ENCODE measurements at places on chromosomes 2 and 18.

GRCh38 chr2:142188562-142188961 lies 57.7 kb upstream of the LRP1B start:
- no peak for DNase-seq

DNA sequence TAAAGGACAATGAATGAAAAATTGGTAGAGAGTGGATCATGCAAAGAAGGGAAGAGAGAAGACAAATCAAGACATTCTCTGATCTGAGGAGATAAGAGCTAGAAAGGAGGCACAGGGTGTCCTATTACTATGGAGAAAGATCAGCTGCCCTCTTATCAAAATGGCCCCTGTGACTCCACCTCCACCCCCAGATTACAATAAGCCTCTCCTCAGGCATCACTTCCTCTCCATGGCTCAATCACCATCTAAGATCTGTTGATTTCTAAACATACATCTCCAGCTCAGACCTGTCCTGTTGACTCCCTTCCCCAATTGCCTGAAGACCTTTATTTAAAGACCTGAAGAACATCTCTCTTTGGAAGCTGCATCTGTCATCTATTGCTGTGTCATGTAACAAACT lies 43.2 kb downstream of the SP100 start:
- no peak for DNase-seq

GRCh38 chr2:127624756-127625571 lies 21.0 kb upstream of the GPR17 start:
- no peak for DNase-seq

DNA sequence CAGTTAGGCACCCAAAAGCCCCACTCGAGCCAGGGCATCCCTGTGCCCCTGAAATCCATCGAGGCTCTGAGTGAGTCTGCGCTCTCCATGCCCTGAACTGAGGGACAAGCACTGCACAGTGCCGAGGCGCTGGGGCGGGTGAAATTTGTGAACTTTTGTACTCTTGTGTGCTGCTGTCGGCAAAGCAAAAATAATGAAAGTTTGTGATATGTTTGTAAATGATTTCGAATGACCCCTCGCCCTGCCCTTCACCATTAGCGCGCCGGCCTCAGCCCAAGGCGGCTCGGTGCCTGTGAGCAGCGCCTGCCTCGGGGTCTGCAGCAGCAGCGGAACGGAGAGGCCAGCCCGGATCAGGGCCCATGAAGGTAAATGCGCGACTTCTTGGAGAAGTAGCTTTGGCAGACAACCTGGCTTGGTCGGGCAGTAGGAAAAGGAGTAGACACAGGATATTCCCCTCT lies 1.8 kb upstream of the HOXD4 start:
- no peak for DNase-seq

DNA sequence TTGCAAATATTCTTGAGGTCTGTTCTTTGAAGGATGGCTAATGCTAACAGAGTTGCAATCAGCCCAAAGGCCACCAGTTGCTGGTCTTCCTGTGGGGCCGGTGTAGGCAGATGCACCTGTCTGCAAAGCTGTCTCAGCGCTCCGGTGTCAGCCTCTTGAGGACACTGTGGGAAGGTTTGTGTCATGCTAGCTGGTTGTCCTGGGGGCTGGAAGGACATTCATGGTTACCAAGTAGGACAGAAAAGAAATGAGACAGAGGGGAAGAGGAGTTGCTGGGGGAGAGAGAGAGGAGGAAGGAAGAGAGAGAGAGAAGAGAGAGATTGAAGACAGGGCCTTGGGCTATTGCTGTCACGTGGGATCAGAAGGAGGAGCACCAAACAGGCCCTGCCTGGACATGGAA lies 639.6 kb upstream of the HS6ST1 start:
- no peak for DNase-seq

GRCh38 chr18:22856870-22857269 lies 76.3 kb upstream of the RBBP8 start:
- DNase-seq = no peak

GRCh38 chr2:230326453-230327417 lies at the start of gene SP140L:
Gene SP140L, plus strand, starts transcription at chr2:230327193. Its CDS starts 77 bp downstream, at chr2:230327270.
- DNase-seq = no peak

GRCh38 chr2:139613264-139613663 lies 833.1 kb upstream of the NXPH2 start:
- DNase-seq = no peak

DNA sequence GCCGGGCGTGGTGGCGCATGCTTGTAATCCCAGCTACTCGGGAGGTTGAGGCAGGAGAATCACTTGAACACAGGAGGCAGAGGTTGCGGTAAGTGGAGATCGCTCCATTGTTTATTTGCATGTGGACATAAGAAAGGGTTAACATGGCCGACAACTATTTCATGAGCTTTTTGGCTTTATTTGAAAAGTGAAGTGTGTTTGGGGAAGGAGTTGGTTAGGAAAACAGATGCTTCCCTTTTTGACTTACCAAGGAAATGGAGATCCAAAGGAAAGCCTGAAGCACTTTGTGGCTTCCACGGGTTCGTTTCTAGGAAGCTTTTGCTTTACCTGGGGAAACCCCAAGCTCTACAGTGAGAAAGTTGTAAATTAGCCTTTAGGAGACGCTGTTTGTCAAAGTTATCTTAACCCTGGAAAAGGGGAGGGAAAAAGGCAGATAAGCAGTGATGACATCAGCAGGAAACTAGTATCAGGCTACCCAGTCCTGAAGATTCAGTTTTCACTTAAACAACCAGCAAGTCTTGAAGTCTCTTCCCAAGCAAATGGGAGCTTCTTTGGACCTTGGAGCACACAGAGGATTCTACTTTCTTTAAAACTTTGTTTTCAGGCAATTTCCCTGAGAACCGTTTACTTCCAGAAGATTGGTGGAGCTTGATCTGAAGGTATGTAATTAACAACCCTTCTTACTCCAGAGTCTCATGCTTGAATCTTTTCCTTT lies at the start of gene CASP10:
CASP10 (plus strand) TSS at position 492 of the 715 bp plus-strand sequence. CDS start 2,637 bp downstream, outside the sequence.
- no peak for DNase-seq

- DNase-seq = no peak
These were observed 725 bp downstream of the SLC66A2 start for GRCh38 chr18:79950515-79951341.

DNA sequence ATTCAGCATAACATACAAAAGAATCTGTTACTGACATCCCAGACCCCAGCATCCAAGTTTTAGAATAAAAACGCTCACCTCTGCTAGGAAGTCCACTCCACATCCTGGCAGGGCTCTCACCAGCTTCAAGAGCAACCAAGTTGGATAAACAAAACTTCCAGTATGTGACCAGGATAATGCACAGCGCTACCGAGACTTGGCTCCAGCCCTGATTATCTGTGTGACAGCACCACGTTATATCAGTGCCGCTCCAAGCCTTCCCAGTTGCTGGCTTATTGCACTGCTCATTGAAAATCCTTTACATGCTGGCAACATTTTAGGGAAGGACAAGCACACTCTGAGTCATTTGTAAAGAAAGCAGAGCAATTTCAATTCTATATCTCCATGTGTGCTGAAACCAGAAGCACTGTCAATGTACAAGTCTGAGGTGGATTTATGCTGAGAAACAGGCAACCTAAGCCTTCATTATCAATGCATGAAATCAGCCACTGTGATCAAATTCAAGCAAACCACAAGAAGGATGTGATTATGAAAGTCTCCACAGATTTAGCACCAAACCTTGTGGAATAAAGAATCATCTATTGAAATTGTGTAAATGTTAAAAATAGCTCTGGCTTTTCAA lies 115.7 kb downstream of the ZNF385B start:
- no peak for DNase-seq

- no peak for DNase-seq
These were observed 1.4 kb upstream of the FAM168B start for GRCh38 chr2:131094463-131095281.

DNA sequence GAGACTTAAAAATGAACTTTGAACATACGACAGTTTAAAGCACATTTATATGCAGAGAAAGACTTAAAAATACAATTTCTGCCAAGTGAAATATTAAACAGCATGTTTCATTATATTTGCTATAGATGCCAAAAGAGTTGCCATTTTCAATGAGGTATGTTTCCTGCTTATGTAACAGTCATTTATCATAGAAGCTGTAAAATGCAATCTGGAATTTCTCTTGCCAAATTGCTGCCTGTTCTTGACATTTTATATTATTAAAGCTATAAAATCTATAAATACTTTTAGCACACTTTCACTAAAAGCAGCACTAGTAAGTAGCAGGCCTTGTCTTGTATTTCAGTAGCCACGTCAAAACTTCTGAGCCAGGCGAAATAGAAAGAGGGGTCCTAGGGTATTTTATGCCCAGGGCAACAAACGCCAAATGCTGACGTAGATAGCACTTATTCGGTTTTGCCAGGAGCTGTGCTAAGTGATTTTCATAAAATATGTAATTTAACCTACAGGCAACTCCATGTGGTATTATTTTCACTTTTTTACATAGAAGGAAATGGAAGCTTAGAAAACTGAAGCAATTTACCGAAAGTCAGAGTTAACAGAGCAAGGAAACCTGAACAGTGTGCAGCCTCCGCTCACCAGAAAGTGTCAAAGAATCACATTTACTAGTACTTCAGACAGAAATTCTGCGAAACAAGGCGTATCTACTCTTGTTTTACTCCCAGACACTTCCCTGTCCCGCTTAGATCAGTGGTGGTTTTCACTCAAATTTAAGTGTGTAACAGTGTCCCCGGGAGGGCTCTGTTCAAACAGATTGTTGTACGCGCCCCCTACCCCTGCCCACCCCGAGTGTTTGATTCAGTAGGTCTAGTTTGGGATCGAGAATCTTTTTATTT lies 1.2 kb upstream of the CYP20A1 start:
- DNase-seq = no peak

- DNase-seq = no peak
These were observed 150.5 kb upstream of the BCL2L11 start for GRCh38 chr2:110970201-110970600.

- DNase-seq = no peak
These were observed 274.6 kb upstream of the SALL3 start for GRCh38 chr18:78704971-78705461.

DNA sequence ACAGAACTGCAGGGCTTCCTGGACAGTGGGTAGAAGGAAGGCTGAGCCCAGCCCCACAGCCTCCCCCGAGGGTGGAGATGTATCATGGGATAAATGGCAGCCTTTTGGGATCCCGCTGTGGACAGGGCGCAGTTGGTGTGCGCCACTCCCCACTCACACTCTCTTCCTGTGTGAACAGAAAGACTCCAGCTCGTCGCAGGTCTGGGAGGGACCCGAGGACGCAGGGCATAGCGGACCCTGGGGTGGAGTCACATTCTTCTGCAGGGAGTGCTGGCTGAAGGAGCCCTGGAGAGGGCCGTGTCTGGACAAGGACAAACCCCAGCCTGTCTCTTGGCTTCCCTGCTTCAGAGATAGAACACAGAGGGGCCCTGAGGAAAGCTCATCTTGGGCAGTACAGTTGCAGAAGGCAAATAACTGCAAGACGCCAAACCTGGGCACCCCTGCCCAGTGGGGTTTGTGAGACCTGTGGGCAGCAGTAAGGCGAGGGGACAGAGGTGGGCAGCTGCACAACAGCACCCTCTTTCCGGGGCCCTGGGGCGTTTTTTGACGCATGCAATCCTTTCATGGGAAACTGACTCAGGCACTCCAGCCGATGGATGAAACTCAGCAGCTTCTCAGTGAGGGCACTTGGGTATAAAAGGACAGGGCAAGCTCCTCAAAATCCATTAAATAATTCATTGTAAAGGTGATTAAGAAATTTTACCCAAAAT lies 101.9 kb downstream of the USP40 start:
- DNase-seq = no peak

GRCh38 chr2:152827944-152828343 lies 109.5 kb downstream of the ARL6IP6 start:
- DNase-seq = no peak

- no peak for DNase-seq
These were observed 82.4 kb downstream of the TTC32 start for GRCh38 chr2:19819097-19820065.

GRCh38 chr2:47344890-47345589 lies 57.9 kb upstream of the MSH2 start:
- DNase-seq = peak; percentile 85

GRCh38 chr2:200578778-200579177 lies 7.0 kb upstream of the AOX1 start:
- DNase-seq = no peak

DNA sequence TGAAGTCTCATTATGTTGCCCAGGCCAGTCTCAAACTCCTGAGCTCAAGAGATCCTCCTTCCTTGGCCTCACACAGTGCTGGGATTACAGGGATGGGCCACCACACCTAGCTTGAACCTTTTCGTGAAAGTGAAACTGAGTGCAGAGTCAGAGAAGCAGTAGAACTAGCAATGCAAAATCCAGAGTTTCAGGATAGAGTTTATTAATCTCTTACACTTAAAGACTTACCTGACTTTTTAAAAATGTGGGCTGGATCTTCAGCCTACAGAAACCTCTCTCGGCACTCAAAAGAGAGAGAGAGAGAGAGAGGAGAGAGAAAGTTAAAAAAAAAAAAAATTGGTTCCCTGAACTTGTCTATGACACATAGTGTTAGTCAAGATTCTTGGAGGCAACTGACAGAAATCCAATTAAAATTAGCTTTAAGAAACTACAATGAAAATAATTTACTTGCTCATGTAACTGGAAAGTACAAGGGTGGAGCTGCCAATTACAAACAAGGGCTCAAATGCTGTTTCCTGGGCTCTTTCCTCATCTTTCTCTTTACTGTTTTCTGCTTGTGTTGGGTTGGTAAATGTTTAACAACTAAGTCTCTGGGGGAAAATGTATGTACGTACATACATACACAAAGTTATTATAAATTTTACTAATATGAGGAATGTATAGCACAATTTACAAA lies 98.1 kb upstream of the CERS6 start:
- DNase-seq = no peak

DNA sequence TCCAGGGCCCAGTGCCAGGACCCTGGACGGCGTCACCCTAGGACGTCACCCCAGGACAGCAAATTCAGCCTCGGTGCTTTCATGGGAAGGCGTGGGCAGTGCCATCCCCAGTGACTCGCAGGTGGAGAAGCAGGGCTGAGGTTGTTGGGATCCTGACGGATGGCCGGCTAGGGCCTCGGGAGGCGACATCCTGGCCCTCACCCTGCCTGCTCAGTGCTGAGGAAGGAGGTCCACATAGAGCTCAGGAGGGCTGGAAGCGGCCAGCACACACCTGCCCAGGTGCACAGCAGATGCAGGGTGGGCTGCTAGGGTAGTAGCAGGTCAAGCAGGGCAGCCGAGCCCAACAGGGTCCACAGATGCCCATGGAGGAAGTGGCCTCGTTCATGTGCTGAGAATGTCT lies 482.0 kb upstream of the SALL3 start:
- DNase-seq = no peak

DNA sequence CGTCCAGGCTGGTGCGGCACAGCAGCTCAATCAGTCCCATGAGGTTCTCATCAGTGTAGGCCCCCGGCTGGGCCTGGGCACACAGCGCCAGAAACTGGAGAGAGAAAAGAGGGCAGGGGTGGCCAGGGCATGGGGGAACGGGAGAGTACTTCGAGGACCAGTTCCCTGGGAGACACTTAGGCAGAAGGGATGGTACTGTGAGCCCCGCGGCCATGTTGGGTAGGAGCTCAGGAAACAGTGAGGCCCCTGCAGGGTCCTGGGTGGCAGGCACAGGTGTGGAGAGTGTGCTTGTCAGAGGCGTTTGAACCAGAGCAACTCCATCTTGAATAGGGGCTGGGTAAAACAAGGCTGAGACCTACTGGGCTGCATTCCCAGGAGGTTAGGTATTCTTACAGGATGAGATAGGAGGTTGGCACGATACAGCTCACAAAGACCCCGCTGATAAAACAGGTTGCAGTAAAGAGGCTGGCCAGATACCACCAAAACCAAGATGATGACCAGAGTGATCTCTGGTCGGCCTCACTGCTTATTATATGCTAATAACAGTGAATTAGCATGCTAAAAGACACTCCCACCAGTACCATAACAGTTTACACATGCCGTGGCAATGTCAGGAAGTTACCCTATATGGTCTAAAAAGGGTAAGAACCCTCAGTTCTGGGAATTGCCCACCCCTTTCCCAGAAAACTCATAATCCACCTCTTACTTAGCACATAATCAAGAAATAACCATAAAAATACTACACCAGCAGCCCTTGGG lies 51.9 kb upstream of the SEMA4C start:
- no peak for DNase-seq
